ENCODE measurements at places on chromosomes 4 and X. TPM values are rescaled to one million over a fixed set of nuclear protein-coding genes. Genes with fewer than 3 reads are reported as not detected.

DNA sequence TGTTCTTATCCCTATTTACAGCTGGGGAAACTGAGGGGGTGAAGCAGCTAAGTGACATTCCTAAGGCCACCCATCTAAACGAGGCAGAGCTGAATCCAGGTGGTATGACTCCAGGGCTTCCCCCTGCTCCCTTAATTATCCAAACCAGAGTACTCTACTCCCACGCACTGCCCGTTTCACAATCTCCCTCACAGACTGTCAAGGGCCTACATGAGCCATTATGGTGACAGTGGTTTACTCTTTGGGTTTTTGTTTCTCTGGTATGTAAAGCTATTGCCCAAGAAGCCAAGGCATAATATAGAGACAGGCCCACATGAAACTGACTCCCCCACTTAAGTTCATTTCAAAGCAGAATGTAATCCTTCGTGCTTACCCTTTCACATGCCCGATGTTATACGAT, 95.1 kb downstream of the NHS start:
- no peak overlapping the region for H3K27ac ChIP-seq
- DNase-seq: peak; percentile 44
- H3K36me3 ChIP-seq: no peaks in the 10 kb centered on the region
- no peaks in the 10 kb centered on the region for H3K4me1 ChIP-seq
- H3K27me3 ChIP-seq: peaks cover 5% of the 10 kb centered on the region

DNA sequence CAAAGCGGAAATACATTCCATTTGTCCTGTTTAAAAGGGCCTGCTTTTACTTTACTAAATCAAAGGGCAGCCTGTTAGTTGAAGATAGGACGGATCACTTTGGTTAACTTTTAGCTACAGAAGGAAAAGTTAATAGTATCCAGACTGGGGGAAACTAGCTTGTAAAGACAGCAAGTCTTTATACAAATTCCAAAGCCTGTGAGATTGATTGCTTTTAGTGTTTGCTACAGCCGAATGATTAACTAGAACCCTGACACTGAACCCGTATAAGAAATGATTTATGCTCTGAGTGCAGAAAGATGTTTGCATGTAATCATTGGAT, 93.4 kb downstream of the FRAS1 start:
- DNase-seq: no peak
- no peaks in the 10 kb centered on the region for H3K27me3 ChIP-seq
- H3K36me3 ChIP-seq: no peaks in the 10 kb centered on the region
- peaks cover 12% of the 10 kb centered on the region for H3K4me1 ChIP-seq
- no peak overlapping the region for H3K27ac ChIP-seq

Gene PARM1
- 62.3 TPM for total RNA-seq

GRCh38 chr4:80090090-80090489, 17.1 kb upstream of the ANTXR2 start:
- DNase-seq: no peak
- no peaks in the 10 kb centered on the region for H3K4me1 ChIP-seq
- H3K4me3 ChIP-seq: no peak overlapping the region
- no peaks in the 10 kb centered on the region for H3K27me3 ChIP-seq

- no peaks in the 10 kb centered on the region for H3K36me3 ChIP-seq
- no peaks in the 10 kb centered on the region for H3K4me1 ChIP-seq
- no peaks in the 10 kb centered on the region for H3K27me3 ChIP-seq
These were observed 1150.4 kb upstream of the INTU start for GRCh38 chr4:126482311-126482710.

DNA sequence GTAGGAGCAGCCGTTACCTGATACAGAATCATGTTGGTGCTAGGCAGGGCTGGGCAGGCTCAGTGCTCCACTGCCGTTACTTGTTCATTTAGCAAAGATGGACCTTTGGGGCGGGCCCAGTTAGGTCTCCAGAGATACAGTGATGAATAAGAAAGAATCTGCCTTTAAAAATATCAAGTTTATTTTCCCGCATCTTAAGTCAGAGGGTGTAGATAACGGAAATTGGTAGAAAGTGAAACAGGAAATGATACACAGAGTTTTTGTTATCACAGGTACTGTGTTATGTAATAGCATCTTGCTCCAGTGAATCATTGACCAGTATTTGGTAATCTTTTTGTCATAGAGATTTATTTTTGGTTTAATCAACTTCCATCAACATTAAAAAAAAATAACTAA, 5.5 kb downstream of the TMEM131L start:
- H3K27me3 ChIP-seq: no peaks in the 10 kb centered on the region
- H3K4me3 ChIP-seq: no peak overlapping the region

DNA sequence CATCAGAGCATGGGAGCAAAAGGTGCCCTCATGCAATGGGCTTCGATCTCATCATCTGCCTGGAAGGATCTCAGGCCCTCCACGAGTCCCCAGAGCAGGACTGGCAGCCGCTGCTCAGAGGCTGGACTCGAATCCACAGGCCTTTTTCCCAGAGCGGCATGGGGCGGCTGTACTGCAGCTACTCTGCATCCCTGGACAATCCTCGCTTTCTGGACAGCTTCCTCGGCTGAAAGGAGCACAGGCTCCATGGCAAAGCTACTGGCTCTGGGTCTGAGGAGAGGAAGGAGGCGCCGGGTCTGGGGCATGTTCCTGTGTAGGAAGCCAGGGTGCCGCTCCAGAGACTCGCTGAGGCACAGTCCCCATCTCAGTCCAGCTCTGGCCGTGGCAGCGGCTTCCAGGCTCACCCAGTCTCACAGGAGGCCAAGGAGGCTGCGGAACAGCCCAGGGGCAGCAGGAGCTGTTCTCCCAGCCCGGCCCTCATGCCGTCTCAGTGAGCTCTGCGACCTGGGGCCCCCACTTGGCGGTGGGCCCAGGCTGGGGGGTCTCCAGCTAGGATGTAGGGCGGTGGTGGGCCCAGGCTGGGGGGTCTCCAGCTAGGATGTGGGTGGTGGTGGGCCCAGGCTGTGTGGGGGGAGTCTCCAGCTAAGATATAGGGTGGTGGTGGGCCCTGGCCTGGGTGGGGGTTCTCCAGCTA, 2.7 kb upstream of the SPON2 start:
- H3K4me1 ChIP-seq: no peaks in the 10 kb centered on the region
- no peak for DNase-seq
- no peaks in the 10 kb centered on the region for H3K36me3 ChIP-seq

All from kidney (tissue), 22 donors.